Right renal pelvis (tissue), 4 donors: ENCODE measurements at places on chromosomes 2 and 18. TPM values are rescaled to one million over a fixed set of nuclear protein-coding genes. Genes with fewer than 3 reads are reported as not detected.

Gene ATF2
- polyA plus RNA-seq: 66.5 TPM

Gene GALR1
- 0.08 TPM for polyA plus RNA-seq

GRCh38 chr2:31004257-31004656 is 134.0 kb downstream of the GALNT14 start:
- DNase-seq: no peak

DNA sequence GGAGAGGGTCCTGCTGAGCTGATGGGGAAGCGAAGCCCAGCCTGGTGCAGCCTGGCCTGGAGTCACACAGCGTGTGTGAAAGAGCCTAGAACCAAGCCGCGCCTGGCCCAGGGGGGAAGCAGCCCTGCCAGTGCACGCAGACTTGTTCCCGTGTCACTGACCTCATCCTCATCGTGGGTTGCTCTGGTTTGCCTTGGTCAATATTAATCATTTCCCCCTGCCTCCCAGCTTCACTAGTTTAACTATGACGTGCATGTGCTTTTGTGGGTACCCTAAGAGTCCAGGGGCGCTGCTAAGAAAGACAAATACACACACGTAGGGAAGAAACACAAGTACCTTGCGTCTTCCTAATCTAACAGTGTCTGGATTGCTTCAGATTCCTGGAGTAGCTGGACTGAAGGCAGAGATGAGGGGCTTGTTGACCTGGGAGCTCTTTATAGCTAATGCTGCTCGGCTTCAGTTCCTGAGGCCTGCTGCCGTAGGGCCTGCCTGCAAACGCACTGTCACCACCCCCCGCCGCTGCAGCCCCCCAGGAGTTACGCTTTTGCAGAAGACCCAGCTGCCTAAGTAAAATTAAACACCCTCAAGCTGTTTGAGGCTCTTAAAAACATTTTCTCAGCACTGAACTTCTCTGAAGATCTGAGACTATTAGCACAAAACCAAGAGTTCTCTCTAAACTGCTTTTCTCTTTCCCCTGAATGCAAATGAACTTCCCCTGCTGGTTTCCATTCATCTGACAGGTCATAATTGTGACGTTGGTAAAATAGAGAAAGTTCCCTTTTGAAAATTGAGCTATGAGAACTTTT is 159.2 kb downstream of the FAM210A start:
- DNase-seq: peak; percentile 36

DNA sequence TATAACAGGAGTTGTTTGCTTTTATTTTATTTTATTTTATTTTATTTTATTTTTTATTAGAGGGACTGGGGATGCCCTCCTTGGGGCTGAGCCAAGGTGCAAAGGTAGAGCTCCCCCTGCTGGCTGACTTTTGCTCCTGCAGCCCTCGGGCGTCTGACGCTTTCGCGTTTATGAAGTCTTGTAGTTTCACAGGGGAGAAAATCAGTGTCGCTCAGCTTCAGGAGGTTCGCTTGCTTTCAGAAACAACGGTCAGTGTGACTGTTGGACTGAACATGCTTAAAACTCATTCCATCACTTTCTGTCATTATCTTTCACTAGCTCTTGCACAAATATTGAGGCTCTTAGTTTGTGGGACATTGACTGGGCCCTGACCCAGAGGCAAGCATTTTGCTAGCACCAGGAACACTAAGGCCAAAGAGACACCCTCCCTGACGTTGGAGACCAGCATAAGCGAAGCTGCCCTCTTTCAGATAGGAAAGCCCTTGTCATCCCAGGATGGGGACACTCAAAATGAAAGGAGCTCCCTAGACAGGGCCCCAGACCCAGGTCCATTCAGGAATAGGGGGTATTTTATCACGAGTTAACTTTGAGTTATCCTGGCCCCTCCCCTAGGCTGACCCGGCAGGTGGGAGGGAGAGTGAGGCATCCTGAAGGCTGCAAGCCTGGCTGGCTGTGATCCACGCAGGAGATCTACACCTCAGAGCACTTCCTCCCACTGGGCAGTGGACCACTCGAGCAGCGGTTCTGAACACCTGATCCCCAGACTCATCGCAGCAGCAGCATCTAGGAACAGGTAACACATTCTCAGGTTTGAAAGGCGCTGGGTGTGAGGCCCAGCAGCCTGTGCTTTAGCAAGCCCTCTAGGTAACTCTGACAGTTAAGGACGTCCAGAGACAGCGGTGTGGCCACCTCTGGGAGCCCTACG is 34.4 kb downstream of the LGALSL start:
- peak; percentile 44 for DNase-seq

DNA sequence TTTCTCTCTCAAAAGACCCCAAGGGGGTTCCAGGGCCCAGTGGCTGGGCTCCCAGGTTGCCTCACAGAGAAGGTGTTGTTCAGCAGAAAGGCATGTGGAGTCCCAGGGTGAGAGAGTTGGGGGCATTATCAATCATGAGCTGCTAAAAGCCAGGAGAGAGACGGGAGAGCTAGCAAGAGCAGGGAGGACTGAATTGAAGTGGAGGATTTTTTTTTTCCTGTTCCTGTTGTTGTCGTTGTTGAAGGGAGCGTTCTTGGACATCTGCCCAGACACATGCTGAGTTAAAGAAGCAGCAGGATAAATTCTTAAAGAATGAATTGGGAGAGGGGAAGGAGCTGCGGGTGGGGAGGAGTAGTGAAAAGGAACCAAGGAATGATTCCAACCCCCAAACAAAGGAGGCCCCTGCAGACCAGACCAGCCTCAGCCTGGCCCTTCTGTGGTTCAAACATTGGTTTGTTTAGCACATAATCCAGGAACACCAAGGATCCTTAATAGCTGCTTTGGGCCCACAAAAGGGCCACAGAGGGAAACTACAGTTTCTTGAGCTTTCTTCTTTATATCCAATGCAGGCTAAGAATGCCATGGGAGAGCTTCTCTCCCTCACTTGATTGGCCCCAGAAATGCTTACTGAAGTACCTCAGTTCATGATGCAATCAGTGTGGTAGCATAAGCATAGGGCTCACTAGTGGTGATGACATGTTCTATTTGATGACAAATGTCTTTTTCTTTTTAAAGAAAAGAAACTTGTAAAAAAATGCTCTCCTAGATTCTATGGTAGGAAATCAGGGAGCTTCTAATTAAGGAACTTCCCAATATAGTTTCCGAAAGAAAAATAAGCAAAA is 146.0 kb downstream of the SETBP1 start:
- peak; percentile 81 for DNase-seq

GRCh38 chr2:109081374-109081773 is 47.6 kb upstream of the SH3RF3 start:
- DNase-seq: no peak

- DNase-seq: no peak
Observed at GRCh38 chr2:39135690-39136259, 14.9 kb upstream of the SOS1 start.
